Neural progenitor cell (in vitro differentiated cells): ENCODE measurements at places on chromosomes 13 and 19.

DNA sequence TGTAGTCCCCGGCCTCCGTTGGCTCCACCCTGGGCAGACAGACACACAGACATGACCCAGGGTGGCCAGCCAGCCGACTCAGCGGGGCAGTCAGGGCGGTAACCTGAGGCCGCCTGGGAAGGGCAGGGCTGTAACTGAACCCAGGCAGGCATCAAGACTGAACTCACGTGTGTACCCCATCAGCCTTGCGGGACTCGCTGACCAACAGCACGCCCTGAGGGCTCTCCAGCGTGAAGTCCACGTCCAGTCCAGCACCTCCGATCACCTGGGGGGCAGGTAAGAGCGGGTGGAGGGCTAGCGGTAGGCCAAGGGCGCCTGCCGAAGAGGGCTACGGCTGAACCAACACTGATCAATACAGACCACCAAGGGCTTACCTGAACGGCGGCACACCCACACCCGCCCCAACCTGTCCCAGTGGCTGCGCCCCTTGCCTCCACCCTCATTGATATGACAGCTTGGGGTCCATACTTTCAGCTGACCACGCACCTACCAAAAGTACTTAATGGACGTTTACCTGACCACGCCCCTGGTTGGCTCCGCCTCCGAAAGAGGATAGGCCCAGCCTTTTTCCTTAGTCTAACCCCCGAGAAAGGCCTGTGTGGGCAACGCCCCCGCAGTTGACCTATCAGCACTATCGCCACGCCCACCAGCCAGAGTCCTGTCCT lies 791 bp downstream of the TMED1 start:
- DNase-seq = no peak

GRCh38 chr13:111006506-111007031 lies 91.7 kb upstream of the ANKRD10 start:
- peak; percentile 37 for DNase-seq

DNA sequence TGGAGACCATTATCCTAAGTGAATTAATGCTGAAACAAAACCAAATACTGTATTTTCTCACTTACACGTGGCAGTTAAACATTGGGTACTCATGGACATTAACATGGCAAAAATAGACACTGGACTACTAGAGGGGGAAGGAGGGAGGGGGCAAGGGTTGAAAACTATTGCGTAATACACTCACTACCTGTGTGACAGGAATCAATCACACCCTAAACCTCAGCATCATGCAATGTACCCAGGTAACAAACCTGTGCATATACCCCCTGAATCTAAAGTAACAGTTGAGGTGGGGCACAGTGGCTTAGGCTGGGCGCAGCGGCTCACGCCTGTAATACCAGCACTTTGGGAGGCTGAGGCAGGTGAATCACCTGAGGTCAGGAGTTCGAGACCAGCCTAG lies 207.0 kb downstream of the TDRD3 start:
- no peak for DNase-seq

- no peak for DNase-seq
Observed at GRCh38 chr19:12425236-12425887, 15.5 kb downstream of the ZNF443 start.

- no peak for DNase-seq
Observed at GRCh38 chr13:110520431-110521295, 40.9 kb downstream of the RAB20 start.

DNA sequence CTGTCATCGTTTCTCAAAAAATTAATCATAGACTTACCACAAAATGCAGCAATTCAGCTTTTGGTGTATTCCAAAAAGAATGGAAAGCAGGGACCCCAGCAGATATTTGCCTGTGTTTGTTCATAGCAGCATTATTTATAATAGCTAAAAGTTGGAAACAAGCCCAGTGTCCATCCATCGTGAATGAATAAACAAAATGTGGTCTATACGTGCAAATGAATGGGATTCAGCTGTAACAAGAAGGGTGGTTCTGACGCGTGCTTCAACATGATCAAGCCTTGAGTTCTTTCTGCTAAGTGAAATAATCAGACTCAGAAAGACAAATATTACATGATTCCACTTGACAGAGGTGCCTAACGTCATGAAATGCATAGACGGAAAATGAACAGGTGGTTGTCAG lies 36.4 kb downstream of the PSG11 start:
- DNase-seq = no peak

GRCh38 chr19:1922803-1923202 lies 17.6 kb downstream of the ADAT3 start:
- DNase-seq = no peak

DNA sequence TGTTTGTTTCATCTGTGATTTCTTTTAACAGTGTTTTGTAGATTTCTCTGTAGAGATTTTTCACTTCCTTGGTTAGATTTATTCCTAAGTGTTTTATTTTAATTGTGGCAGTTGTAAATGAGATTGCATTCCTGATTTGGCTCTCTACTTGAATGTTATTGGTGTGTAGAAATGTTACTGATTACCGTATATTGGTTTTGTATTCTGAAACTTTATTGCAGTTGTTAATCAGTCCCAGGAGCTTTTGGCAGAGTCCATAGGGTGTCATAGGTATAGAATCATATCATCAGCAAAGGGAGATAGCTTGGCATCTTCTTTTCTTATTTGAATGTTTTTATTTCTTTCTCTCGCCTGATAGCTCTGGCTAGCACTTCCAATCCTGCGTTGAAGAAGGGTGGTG lies 1386.7 kb downstream of the SLITRK5 start:
- DNase-seq = no peak

DNA sequence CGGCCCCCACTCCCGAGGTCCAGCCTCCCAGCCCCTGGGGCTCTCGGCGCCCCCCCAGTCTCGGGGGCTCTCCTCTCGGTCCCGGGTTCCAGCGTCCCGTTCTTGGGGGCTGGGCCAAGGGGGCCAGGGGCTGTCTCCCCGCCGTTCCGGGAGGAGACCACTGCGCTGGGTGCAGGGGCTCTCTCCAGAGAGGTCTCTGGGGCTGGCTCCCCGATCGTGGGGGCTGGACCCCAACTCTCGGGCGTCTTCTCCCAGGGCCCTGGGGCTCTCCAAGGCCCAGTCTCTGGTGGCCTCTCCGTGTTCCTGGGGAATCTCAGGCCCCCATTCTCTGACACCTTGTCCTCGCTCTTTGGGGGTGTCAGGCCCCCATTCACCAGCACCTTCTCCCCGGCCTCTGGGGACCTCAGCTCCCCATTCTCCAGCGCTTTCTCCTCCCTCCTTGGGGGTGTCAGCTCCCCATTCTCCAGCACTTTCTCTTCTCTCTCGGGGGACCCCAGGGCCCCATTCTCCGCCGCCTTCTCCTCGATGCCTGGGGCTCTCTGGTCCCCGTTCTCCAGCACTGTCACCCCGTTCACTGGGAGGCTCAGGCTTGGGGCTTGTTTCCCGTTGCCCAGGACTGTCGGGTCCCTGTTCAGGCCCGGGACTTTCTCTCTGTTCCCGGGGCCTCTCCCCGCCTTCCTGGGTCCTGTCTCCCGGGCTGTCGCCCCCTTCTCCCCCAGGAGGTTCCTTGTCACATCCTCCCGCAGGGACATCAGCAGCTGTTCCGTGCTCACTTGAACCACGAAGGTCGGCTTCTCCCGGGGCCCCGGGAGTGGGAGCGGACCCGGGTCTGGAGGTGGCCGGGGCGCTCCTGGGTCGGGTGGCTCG lies 13.7 kb downstream of the LMTK3 start:
- no peak for DNase-seq

- DNase-seq = no peak
Observed at GRCh38 chr13:39788102-39788501, 132.6 kb downstream of the COG6 start.

GRCh38 chr19:50328224-50328872 lies 829 bp downstream of the KCNC3 start:
- DNase-seq = peak; percentile 55

- DNase-seq = peak; percentile 92
Observed at GRCh38 chr19:2060884-2061494, 9.9 kb upstream of the MKNK2 start.

DNA sequence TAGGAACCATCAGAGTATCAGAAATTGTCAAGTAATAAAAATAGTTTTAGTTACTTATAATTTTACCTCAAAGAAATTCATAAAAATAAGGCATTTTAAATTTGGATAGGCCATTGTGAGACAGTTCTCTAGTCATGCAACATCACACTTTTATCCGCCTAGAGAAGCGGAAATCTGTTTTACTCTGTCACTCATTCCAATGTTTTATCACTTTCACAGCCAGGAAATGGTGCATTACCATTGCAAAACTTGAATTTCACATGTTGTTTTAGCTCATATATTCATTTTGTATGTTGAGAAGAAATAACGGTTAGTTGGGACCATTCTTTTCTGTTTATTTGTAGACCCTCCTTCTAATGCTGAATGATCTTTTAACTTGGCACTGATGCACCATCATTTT lies 427.2 kb downstream of the GPC6 start:
- no peak for DNase-seq

DNA sequence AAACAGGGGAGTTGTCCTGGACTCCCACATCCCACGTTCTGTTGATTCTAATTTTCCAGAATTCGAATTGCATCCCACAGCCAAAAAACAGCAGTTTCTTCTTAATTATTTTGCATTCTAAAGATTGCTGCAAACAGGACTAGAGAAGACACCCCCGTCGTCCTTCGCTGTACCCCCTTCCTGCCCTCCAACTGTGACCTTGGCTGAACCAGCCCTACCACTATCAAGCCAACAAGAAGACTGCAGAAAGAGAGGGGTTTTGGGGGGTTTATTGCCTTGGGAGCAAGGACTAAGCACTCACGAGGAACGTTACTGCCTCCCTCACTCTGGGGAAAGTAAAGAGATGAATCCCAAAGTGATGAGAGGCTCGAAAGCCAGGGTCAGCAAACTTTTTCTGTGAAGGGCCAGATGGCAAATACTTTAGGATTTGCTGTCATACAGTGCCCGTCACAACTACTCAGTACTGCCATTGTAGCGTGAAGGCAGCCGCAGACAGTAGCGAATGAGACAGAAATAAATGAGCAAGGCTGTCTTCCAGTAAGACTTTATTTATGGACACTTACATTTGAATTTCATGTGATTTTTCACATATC lies 32.5 kb upstream of the KATNAL1 start:
- DNase-seq = no peak

DNA sequence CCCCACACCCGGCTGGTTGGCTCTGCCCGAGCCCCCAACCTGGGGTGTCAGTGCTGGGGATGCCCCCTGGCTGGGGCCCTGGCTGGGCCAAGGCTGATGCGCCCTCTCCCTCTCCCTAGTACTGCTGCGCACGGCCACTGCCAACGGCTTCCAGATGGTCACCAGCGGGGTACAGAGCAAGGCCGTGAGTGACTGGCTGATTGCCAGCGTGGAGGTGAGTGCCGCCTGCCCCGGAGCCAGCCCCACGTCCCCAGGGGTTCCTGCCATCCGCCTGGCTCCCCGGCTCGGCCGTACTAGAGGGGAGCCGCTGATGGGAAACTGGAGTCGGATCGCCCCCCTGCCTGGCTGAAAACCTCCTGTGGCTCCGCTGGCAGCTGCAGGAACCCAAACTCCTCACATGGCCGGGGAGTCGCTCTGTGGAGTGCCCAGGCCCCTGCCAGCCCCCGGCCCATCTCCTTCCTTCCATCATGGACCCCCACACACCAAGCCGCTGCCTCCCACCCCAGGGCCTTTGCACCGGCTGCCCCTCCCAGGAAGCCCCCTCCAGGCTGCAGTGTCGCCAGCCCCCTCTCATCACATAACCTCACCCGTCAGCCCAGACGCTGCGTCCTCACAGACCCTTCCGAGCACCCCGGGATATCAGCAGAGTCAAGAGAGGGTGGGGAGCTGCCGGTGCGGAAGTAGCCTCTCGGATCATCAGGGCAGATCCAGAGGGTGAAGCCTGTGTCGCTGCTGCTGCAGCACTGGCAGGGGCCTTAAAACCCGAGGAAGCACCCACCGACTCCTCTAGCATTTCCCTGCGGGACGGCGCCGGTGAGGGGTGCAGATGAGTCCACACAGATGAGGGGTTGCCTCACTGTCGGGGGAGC lies 10.6 kb downstream of the NCLN start:
- no peak for DNase-seq

DNA sequence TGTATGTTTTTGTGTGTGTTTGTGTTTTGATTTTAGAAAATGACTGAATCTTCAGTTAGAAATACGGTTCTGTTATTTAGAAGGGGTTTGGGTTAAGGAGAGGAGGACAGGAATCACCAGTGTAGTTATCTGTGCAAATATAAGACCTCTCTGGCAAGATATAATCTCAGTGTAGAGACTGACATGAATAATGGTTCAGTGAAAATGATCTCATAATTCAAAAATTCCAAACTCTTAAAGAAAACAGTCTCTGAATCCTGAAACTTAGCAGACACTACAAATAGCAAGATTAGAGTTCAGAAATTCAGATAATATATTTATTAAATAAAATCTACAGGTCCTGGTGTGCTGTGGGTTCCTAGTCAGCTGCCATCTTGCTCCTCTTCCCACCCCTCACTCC lies 73.5 kb downstream of the PDS5B start:
- no peak for DNase-seq

DNA sequence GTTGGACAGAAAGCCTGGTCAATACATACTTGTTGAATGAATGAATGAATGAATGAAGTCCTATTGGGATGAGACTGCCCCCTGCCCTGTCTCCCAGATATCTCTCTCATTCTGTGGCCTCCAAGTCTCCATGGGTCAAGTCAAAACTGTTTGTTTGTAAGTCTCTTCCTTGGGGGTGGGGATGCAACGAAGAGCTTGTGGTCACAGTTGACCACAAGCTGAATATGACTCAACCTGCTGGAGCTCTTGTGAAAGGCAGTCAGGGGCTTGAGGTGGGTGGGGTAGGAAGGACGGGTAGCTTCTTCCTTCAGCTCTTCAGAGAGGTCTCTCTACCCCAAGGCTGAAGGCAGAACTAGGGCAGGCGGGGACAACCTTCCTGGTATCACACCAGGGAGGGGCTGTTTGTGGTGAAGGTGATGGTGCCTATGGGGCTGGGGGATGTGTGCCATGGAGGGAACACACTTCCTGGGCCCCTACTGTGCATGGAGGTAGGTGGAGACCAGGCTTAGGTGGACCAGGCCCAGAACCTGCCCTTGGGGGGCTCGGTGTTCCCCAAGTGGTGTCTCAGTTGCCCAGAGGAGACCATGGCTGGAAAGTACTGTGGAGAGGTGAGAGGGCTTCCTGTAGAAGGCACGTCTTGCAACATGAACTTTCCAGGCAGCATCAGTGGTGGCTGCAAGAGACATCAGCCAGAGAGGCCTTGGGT lies 8.0 kb downstream of the MYO1F start:
- DNase-seq = no peak
